GDM1 (cell line): ENCODE measurements at places on chromosomes 16 and 17.

DNA sequence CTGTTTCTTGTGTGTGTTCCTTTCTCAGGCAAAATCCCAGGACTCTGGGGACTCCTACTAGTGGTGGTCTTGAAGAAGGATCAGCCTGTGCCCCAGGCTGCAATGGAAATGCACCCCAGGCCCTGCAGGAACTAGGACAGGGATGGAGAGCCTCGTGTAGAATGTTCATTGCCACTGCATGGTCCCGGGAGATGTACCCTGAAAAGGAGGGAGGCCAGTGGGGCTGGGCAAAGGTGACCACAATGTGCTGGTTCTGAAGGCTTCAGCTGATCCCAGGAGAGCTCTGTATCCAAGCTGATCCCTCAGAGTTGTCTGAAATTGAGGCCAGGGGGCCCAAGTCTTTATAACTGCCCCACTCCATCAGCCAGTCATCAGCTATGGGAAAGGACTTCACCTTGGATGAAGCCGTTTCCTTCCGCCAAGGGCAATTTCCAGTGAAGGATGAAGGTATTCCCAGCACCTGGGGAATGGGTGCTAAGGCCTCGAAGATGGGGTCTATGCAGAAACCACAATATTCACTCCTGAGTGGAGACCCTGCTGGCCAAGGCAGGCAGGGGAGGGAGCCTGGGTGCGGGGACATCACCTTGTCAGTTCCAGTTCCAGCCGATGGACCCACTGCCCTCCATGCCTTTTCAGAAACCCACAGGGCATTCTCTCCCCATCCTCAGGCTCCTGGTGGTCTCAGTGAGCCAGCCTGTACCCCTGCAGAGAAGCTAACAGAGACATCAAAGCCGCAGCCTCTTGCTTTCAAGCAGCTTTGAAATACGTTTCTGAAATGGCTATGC, 59.9 kb upstream of the CDH5 start:
- no peak for DNase-seq

- DNase-seq: no peak
Measured at GRCh38 chr17:35218915-35219314, 24.0 kb upstream of the SLFN5 start.

DNA sequence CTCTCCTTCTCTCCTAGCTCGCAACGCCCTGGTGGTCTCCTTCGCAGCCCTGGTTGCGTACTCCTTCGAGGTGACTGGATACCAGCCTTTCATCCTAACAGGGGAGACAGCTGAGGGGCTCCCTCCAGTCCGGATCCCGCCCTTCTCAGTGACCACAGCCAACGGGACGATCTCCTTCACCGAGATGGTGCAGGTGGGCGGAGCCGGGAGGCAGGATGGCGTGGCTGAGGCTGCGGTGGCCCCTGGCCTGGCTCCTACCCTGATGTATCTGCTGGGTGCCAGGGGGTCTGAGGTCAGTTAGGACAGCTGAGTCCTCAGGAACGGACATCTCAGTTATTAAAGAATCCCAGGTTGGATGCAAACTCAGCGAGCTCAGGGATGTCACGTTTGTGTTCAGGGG, 16.7 kb downstream of the SLC26A11 start:
- DNase-seq: no peak

DNA sequence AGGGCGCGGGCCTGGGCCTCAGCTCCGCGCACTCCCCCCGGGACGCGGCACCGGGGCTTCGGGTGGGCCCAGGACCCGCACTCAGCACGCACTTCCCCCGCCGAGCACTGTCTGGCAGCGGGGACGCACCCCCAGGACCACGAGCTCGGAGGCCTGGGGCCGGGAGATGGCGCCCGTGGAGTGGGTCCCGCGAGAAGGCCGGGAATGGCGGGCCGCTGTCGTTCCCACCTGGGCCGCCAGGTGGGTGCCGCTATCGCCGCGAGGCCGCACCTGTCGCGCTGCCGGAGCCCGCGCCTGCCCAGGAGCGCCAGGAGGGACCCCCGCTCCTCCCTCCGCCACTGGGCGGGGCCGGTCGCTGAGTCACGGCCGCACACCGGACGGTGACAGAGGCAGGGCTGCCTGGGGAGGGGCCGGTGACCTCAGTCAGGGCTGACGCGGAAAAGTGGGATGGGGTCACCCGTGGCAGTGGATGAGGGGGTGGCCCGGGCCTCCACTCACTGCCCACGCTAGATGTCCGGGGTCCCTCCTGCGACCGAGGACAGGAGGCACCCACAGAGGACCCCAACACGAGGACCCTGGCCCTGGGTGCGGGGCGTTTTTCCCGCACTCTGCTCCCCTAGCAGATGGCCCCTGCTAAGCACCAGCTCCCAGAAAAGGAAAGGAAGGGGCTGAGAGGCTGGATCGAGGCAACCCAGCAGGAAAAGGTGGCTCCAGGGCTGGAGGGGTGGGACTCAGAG, 6.9 kb upstream of the ACTG1 start:
- no peak for DNase-seq

GRCh38 chr17:78415821-78416711, 37.6 kb downstream of the PGS1 start:
- DNase-seq: no peak

DNA sequence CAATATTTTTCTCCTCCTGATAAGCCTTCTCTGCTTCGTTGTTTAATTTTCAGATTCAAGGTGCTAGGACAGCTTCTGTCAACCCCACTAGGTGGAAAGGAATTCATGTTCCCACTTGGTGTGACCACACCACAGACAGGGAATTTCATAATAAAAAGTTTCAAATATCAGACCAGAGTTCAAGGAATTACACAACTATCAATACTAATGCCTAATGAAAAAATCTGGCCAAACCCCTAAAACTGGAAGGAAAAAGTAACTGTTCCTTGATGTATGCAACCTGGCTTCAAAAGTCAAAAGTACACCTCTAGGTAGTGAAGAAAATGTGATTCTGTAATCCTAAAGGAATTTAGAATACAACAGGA, 87.8 kb upstream of the CORO6 start:
- no peak for DNase-seq

DNA sequence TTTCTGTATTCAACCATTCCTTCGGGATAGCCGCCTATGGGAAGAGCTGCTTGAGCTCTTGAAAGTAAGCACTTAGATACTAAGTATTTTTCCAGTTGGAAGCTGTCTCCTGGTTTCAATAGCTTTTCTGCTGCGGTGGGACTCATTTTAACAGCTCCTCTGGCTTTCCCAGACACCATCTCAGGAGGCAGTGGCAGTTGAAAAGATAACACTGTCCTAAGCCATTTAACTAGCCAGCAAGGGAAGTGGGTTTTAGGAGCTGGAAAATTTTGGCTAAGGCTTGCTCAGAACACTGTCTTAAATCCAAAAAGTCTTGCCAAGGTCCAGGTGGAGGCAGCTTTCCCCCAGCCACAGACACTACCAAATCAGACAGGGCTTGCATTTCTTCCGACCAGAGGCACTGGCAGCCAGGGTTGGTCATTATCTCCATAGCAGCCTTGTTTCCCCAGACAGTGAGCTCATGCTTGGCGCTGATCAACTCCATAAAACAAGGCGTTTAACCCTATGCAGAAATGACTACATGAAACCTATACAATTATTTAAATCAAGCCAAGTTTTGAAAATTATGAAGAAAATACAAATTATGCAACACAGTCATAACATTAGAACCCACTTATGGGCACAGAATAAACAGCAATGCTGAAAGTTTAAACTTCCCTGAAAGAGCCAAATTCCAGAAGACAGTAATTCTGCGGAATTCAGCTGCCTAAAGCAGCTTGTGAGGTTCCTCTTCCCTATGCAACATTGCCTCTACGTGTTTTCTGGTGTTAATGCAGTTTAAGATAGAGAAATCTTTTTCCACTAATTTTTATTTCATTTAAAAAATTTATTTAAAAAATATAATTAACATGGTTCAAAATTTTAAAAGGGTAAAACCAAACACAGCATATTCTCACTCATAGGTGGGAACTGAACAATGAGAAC, 25.0 kb downstream of the GABARAPL2 start:
- DNase-seq: no peak

- DNase-seq: no peak
Measured at GRCh38 chr17:72107100-72107499, 13.7 kb upstream of the SOX9 start.

DNA sequence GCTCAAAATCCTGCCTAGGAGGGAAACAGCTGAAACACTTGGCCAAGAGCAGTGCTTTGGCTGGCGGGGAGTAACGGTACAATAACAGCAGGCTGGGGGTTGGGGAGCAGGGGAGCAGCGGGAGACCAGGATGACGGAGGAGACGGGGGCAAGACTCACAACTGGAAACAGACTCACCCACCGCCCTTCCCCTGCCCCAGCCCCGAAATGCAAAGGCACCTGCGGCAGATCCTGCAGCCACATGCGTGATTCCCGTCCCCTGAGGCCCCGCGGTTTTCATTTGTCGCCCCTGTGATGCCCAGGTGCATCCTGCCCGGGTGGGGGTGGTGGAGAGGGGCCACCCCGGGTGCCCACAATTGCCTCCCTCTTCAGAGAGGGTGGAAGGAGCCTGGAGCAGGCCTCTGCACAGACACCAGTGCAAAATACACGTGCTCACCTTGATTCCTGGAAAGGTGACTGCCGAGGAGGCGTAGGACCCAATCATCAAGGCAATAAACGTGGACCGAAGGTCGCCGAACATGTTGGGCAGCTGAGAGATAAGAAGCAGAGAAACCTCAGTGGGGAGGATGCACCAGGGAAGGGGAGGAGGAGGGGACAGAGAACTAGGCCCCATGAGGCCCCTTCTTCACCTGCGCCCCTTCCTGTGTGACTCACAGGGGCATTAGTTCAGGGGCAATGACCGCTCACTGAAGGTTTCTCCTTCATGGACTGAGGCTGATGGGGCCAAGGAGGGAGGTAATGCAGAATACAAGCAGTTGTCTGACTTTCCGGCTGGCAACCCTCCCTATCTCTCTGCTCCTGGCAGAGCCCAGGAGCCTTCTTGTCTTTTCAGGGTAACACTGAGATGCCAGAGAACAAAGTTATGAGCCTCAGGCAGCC, 30.4 kb upstream of the PITPNA start:
- DNase-seq: no peak

- no peak for DNase-seq
Measured at GRCh38 chr16:68197250-68197649, 38.7 kb downstream of the ESRP2 start.

DNA sequence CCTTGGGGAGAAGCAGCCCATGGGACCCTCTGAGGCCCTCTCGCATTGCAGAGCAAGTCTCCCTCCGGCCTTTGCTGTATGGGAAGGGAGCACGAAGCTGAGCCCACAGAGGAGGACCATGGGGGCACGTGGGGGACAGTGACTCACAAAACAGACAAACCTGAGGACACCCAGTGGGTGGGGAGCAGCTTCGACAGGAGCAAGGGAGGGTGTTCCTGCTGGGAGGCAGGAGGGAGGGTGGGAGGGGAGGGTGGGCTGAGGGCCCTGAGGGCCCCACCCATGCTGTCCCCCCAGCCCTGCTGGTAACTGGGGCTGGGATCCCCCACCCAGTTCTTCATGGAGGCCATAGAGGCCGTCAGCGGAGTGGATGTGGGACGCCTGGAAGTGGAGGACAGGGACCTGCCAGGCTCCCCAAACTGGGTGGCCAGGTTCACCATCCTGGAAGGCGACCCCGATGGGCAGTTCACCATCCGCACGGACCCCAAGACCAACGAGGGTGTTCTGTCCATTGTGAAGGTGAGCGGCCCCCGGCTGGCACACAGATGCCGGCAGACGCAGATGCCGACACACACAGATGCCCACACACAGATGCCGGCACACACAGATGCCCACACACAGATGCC, 12.5 kb downstream of the SLC22A31 start:
- no peak for DNase-seq
